ENCODE measurements at places on chromosomes 11 and 22.

GRCh38 chr11:129451524-129451923, 75.9 kb downstream of the BARX2 start:
- DNase-seq = no peak

- DNase-seq = no peak
These were observed 19.2 kb upstream of the OR56A3 start for GRCh38 chr11:5922749-5923426.

GRCh38 chr22:29977107-29977506, 94.1 kb downstream of the MTMR3 start:
- no peak for DNase-seq

DNA sequence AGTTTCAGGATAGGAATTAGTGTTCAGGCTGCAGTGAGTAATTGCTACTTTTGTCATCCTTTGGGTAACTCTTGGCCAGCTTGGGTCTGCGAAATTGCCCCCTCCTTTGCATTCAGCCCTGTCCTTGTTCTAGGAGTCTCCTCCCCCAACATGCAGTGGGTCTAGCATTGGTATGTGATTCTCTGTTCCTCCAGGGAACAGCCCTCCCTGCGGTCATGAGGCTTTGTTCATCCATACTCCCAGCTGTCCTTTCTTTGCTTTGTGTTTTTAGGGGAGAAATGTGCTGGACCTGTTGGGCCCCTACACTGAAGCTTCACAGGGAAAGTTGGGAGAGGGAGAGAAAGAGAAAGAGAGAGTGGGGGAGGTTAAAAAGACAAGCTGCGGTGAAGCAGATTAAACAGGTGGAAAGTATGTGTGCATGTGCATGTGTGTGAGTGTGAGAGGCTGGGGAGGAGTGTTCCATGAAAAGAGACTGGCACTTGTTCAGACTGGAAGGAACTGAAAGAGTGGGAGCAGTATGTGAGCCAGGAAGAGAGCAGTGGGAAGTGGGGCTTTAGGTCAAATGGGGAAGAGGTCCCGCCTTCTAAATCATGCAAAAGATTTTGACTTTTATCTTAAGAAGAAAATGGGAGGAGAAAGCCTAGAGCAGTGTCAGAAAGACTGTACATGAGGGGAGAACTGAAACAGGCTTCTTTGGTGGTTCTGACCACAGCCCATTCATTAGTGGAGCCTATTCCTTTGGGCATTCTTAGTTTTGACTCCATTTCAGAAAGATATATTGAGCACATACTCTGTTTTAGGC, 17.9 kb upstream of the SESN3 start:
- DNase-seq = no peak

DNA sequence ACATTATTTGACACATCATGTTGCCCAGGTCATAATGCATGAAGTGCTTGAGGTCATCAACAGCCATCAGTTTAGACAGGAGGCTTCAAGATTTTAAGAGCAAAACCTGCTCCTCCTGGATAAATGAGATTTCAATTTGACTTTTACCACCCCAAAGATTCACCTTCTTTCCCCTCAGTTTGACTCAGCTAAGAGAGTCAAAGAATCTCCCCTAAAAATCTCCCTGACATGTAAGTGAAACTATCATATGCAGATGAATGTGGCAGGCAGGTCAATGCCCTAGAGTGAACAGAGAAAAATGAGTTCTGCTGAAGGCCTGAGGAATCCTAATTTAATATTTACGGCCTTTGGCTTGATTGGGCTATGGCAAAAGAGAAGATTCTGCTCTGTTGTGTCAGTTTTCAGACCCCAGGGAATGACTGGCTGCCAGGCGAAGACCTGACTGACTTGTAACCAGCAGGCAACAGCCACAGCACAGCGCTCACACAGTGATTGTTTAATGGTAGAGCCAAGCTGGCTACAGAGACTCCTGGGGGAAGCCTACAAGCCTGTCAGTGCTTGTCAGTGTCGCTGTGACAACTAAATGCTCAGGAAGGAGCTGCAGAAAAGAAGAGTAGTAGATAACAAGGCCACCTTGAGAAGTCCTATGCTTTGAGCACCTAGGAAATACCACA, 491.2 kb upstream of the LRRC4C start:
- DNase-seq = no peak

- DNase-seq = peak; percentile 72
These were observed at the start of gene MMP7 for GRCh38 chr11:102530558-102530957. MMP7 (minus strand) TSS chr11:102530747; CDS start chr11:102530700, 47 bp downstream.

DNA sequence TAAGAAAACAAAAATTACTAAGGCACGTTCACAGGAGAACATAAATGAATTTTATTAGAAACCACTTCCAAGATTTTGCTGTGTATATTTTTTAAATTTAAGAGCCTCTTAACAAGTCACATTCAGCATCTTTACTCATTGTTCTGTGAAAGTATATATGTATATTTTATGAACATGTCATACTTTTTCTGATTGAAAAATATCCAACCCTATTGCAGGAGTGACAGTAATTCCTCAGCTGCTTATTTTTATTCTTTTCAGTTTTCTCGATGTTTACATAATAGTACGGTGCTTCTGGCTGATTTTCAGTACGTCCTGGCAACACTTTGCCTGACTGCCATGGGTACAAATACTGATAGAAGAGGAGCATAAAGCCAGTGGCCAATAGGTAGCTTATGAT, 41.8 kb downstream of the XKR3 start:
- DNase-seq = no peak

DNA sequence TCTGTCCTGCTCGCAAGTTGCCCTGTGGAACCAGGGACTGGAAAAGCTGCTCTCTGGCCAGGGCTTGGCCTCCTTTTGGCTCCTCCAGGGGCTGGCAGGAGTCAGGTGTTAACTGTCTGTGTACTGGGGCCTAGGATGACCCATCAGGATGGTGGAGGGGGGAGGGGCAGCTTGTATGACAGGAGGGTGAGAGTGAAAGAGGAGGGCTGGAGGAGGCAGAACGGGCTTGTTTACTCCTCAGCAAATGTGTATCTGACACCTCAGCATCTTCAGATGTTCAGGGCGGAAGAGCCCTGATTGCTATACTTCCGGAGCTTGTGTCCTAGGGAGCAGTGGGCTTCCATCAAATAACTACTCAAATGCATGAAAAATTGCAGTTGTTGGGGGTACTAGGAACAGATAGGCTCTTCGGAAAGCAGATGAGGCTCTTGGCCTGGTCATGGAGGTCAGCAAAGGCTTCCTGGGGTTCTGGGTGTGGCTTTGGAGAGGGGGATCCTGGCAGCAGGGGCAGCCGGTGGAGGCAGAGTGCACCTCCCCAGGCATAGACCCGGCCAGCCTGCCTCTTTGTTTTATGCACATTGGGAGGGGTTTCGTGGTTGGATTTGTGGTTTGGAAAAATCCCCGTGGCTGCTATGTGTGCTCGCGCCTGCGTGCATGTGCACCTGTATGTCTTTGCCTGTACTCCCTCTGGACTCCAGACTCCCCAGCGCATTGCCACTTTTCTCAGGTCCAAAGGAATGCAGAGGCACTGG, 31.2 kb downstream of the CD82 start:
- no peak for DNase-seq

DNA sequence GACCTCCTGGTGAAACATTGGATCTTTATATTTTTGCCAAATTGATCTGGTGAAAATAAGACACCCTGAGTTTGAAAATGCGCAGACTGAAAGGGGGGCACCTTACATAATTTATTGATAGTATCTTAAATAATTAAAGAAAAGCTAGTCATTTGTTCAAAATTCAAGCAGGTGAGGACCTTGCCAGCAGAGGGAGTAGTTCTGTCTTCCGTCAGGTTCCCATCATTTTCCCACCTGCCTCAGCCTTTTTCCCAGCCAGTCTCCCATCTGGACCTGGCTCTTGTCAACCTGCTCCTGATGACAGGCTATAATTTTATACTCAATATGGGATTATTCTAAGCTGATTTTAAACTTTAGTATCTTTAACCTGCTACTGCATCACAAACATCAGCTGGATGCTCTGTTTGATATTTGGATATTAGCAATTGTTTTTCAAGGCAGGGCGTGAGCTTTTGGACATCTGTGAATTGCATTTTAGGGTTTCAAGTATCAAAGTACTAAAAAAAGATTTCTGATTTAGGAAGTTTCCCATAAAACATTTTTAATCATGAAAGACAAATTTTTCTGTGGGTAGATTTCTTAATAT, 132.0 kb downstream of the ELP4 start:
- DNase-seq = peak; percentile 36

All from EH (cell line).